Activated CD4-positive, alpha-beta memory T cell treated with anti-CD3 and anti-CD28 coated beads, Interleukin-2, amount 10 ng/mL, durations not matched to agents 7 days and 5 days (primary cell): ENCODE measurements at places on chromosomes 3 and 15.
A peak's percentile ranks its signal among the peaks of the same experiment; 100 is the strongest.

DNA sequence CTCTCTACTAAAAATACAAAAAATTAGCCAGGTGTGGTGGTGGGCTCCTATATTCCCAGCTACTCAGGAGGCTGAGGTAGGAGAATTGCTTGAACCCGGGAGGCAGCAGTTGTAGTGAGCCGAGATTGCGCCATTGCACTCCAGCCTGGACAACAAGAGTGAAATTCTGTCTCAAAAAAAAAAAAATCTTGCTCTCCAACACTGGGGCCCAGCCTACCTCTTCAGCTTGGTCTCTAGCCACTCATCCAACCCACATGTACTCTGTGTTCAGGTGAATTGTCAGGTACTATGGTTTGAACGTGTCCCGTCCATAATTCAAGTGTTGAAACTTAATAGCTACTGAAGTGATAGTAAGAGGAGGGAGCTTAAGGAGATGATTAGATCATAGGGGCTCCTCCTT lies 22.4 kb upstream of the RAB7A start:
- no peak for DNase-seq

GRCh38 chr3:42118762-42119361 lies 27.7 kb downstream of the TRAK1 start:
- DNase-seq: peak; percentile 25

- no peak for DNase-seq
Observed at GRCh38 chr3:50266017-50266416, 2.9 kb upstream of the SEMA3B start.

DNA sequence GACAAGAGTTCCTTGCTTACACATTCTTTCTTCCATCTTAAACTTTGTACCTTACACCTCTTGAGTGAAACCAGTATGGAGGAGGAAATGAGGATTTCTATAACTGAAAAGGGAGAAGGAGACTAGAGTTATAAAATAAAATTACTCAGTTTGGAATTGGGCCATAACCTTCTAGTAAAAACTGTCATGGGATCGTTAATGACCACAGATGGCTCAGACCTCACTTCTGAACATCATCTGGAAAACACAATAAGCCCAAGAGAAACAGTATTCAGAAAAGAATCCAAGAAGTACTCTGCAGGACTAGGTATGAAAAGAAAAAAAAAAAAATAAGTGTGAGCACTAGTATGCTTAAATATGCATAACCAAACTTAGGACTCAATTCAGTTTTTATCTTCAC lies 12.1 kb downstream of the GAP43 start:
- DNase-seq: no peak

- DNase-seq: no peak
Observed at GRCh38 chr3:49173116-49173791, 1.9 kb downstream of the KLHDC8B start.

DNA sequence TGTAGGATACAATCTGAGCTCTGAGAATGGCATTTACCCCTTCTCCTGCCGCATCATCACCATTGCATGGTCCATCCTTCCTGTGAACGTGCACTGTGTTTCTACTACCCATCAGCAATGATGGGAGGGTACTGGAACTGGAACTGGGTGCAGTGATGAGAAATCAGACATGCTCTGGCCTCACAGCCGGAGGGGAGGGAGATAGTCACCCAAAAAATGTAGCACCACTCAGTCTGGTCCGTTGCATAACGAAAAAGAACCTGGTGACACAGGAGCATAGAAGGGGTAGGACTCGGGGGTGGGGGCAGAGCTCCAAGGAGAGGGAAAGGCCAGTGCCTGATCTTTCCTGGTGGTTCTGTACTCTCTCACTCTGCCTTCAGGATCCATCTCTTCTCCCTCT lies 205.0 kb downstream of the RPLP1 start:
- no peak for DNase-seq

DNA sequence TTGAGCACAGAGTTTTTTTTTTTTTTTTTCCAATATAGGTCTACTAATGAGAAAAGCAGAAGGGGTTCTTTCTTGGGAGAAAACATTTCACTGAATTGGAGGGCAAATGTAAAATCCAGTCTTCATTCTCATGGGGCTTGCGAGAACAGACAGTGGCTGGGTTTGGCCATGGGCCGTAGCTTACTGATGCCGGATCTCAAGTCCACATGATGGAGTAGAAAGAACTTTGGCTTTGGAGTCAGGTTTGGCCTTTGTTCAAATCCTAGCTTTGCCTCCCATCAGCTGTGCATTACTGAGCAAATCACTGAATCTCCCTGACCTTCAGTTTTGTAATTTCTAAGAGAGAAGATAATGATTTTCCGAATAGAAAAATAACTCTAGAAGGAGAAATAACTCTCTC lies 59.7 kb downstream of the LMCD1 start:
- DNase-seq: no peak

DNA sequence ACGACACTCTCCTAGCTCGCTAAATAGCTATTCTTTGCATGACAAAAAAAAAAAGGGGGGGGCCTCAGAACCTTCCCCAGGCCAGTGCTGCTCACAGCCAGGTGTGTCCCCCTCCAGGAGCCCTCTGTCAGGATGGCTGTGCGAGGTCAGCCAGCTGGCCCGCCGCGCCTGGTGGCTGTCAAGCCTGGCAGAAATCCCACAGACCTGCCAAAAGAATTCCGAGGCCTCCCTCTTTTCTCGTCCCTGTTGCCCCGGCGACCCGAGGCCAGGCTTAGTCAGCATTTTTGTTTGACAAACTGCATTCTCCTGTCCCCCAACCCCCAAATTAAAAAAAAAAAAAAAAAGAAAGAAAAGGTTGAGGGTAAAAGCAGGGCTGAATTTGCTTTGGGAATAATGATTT lies 61.9 kb downstream of the TM4SF4 start:
- no peak for DNase-seq

GRCh38 chr3:41418961-41419691 lies 219.8 kb downstream of the CTNNB1 start:
- peak; percentile 41 for DNase-seq

DNA sequence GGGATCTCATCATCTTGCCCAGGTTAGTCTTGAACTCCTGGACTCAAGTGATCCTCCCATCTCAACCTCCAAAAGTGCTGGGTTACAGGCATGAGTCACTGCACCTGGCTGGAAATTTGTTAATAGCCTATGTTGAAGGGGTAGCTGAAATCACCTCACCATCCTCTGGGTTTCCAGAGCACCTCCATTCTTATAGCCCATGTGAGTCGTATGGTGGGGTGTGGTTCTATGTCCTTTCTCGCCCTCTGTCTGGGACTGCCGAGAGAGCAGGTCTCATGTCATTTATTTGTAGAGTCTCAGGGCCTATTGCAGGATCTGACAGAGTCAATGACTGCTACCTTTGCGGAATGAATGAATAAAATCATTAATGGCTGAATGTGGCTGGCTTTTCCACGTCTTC lies 20.9 kb downstream of the CEMIP start:
- DNase-seq: no peak

DNA sequence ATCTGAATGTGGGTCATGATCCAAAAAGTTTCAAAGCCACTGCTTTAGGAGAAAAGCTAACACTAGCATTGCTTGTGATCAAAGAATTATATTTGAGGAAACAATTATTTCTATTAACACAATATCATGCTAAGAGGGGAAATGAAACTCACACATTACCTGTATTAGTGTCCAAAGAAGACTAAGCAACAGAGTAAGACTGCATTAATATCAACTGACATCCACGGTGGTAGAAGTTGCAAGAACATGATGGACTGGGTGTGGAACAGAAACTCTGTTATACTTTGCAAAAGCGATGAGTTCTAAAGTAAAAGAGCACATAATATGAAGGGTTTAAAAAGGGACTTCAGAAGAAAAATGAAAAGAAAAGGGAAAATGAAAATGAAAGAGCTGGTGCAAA lies 648.3 kb upstream of the NECTIN3 start:
- no peak for DNase-seq

DNA sequence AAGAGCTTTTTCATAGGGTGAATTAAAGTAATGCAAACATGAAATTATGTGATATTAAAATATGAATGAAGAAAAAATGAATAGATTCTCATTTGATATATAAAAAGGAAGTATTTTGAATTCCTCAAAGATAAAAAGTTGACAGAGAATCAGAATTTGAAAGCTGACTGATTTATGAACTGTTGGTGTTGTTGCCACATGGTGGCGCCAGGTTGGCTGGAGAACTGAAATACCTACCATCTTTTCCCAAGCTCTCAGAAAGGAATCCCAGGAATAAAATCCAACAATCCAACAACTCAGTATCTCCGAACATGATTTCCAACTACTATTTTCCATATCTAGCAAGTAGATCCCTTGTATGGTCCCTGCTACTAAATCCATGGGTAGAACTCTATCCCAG lies 3.1 kb downstream of the MYRIP start:
- DNase-seq: no peak

GRCh38 chr3:64395490-64395889 lies 170.2 kb upstream of the PRICKLE2 start:
- no peak for DNase-seq

GRCh38 chr15:83304861-83305703 lies 20.6 kb upstream of the BNC1 start:
- no peak for DNase-seq

- DNase-seq: no peak
Observed at GRCh38 chr3:119858957-119859356, 77.1 kb downstream of the NR1I2 start.

GRCh38 chr3:59313365-59313764 lies 263.5 kb upstream of the CFAP20DC start:
- peak; percentile 48 for DNase-seq

- no peak for DNase-seq
Observed at GRCh38 chr3:160804762-160805161, 48.7 kb downstream of the PPM1L start.

GRCh38 chr3:170961616-170962400 lies 53.4 kb upstream of the EIF5A2 start:
- DNase-seq: no peak

DNA sequence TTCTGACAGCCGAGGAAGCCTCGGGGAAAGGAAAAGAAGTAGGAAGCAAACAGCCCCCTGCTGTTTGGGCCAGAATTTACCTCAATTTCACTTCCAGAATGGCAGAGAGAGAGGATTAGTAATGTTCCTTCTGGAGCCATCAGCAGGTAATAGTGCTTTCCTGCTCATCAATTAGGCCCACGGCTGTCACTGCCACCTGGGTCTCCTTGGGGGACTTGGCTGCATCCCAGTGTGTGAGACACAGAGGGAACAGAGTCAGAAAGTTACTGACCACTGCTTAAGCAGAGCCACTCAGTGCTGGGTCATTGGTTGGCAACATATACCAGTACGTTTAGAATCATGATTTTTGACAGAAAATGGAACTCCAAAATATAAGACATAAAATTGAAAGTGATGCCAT lies 397.0 kb downstream of the EPHA3 start:
- no peak for DNase-seq

- no peak for DNase-seq
Observed at GRCh38 chr15:29062179-29062591, 176.4 kb downstream of the APBA2 start.

DNA sequence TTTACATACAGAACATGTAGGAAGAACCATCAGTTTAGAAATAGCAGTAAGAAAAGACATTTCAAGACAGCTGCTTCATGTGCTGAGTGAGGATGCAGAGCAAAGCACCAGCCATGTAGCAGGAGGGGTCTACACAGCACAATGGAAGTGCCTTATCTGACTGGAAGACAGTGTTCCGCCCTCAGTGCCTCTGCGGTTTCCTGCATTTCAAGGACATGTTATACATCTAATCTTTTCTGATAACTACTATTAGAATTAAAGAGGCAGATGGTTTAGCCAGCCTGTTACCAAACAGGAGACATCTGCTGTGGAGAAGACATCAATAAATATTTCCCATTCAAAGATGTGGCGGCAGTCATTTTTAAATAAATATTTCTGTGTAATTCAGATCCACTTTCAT lies 10.6 kb downstream of the LSG1 start:
- DNase-seq: no peak

DNA sequence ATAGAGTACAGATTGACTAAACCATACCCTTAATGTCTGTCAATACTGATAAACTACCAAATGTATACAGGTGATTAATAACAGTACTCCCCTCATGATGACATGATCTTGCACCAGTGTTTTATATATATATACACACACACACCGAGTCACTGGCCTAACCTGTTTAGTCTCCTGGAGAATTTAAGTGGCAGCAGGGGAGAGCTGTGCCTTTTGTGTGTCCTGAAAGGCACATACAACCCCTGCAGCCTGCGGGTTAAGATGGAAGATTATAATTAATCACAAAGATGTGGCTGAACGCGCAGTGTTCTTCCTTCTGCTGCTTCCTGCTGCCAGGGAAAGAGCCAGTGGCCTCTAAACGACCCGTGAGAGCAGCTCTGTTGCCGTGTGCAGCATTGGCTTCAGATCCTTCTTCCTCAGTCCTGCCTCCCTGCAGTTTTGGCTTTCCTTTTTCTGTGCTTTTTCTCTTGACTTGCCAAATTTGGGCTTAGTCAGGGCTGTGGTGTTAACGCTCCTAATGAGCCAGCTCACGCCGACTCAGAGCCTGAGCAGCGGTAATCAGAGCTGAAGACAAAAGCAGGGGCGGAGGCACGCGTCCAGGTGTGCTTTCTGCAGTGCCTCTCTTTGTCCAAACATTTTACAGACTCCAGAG lies 42.5 kb upstream of the UBE3A start:
- no peak for DNase-seq

DNA sequence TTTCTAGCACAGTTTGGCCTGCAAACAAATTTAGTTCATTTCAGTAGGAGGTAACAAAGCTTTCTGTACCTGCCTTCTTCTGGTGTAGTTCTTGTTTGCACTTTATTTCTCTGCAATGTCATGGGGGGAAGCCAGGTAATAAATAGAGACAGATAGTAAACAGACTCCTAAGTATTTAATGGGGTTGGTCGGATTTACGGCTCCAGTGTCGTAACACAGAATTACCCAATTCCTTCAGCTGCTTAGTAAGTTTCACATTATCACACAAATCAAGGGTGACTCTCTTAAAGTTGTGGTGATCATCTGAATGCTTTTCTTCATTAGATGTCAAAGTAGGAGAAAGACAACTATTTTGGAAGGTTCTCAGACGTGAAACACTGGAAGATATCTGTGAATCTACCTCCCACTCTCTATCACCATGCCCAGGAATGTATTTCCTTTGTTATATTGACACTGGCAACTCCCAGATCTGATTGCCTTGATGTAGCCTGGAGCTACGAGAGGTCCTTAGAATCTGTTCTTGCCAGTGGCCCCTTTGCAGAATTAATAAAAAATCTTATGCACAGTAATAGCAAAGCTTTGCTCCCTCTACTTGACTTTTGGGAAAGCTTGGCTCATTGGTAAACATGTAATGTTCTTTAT lies 25.0 kb upstream of the TMC3 start:
- DNase-seq: no peak

- DNase-seq: no peak
Observed at GRCh38 chr3:114384558-114384903, 90.7 kb downstream of the TIGIT start.

GRCh38 chr3:196654735-196655090 lies 15.2 kb downstream of the NRROS start:
- DNase-seq: no peak

DNA sequence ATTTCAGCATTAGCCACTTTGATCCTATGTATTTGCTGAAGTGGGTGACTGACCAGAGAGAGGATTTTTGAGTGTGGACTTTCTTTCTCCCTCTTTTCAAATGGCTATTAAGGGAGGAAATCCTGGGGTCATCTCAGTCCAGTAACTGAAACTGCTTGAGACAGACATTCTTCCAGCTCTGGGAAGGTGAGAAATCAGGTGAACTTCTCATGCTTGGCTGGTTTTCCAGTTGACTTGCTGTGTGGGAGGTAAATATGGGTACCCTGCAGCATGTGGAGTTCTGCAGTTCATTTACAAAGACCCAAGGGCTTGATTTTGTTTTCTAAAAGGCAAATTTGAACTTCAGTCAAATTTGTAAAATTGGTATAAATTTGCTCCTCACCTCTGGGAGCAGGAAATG lies 461.1 kb upstream of the TBL1XR1 start:
- no peak for DNase-seq
